ENCODE measurements at places on chromosomes 3 and 15. TPM values are rescaled to one million over a fixed set of nuclear protein-coding genes. Genes with fewer than 3 reads are reported as not detected.

GRCh38 chr3:64023861-64024223 is 548 bp upstream of the PSMD6 start:
- DNase-seq, result no peak

DNA sequence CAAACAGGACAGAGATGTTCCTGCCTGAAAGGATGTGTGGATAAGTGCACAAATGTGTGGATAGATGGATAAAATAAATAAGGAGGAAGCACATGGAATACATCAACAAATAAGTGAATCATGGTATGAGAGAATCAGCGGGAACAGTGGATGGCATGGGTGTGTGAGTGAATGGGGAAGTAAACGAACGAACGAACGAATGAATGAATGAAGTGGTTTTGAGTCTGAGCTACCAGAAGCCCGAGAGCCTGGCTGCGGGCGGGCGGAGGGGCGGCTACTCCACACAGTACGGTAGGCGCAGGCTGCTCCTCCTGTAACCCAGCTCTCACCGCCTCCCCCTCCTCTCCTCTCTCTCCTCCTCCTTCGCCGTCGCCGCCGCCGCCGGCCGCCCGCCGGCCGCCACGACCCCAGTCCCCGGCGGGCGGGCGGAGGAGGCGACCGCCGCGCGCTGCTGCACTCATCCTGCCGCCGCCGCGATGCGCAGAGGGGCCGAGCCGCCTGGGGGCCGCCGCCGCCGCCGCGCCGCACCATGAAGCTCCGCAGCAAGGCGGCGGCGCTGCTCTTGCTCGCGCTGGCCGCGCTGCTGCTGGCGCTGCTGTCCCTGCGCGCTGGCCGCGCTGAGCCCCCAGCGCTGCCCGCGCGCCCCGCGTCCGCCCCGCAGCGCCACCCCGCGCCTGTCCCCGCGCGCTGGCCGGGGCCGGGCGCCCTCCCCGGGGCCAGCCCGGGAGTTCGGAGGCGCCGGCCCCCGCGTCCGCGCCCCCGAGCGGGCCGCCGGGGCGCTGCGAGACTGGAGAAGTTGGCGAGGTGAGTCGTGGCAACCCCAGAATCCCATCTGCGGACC is at the start of gene GXYLT2:
TSS of gene GXYLT2 (plus strand) at position 342 of the 841 bp plus-strand sequence. CDS start at position 530, 188 bp downstream.
- peak; percentile 75 for DNase-seq

- no peak for DNase-seq
Observed at GRCh38 chr15:78321786-78322185, 18.4 kb upstream of the CRABP1 start.

Gene TPRG1
- total RNA-seq, result 30.9 TPM

Gene SCAP
- 142 TPM for total RNA-seq

Data from suprapubic skin (tissue), 4 donors.